AG04450 (cell line): ENCODE measurements at places on chromosomes 3 and 15. TPM values are rescaled to one million over a fixed set of nuclear protein-coding genes. Genes with fewer than 3 reads are reported as not detected.

DNA sequence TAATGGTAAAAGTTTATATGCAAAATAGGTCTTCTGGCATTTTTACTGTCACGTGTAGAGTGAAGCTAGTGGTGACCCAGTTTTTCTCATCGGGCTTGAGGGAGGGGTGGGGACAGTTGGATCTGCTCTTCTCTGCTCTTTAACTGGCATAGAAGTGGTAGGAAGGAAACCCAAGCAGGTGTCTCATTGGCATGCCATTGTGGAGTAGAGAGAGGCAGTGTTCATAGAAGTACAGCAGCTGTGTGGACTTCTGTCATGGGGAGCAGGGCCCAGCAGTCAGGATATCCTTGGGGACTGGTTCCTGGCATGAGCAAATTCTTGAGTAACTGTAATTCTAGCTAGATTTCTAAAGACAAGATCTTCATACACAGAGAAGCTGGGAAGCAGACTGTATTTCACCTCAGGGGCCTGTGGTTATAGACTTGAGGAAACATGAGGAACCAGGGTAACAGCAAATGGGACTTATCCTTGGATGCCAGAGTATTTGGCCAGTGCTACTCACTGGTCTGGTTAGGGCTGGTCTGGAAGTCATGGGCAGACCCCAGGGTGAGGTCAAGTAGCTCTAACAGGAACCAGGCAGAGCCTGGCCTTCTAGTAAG is 42.9 kb downstream of the CDIN1 start:
- no peak for DNase-seq

GRCh38 chr15:49265911-49266310 is 95.9 kb downstream of the GALK2 start:
- no peak for DNase-seq

The GOLGA6L10 gene
- polyA plus RNA-seq: 0.99 and 1.3 TPM in 2 replicates

DNA sequence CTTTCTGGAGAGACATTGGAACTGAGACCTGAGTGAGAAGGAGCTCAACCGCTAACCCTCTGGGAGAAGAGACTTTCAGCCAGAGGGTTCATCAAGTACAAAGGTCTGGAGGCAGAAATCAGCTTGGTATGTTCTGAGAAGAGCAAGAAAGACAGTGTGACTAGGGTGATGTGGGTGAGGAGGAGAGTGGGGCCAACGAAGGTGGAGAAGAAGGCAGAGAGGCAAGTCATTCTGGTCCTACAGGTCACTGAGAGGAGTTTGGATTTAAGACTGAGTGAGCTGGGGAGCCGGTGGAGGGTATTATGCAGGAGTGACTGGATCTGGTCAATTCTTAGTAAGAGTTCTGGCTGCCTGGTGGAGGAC is 12.2 kb downstream of the XIRP1 start:
- DNase-seq: no peak

GRCh38 chr3:97821287-97821773 is 481 bp upstream of the CRYBG3 start:
- DNase-seq: no peak

- DNase-seq: no peak
Observed at GRCh38 chr3:47871389-47871788, 68.5 kb downstream of the DHX30 start.

The ZBTB47 gene
- 7.8 and 11.8 TPM in 2 replicates for polyA plus RNA-seq

- DNase-seq: peak; percentile 46
Observed at GRCh38 chr3:118628704-118629341, 405.8 kb downstream of the IGSF11 start.

- no peak for DNase-seq
Observed at GRCh38 chr15:93257920-93258319, 168.9 kb upstream of the RGMA start.

DNA sequence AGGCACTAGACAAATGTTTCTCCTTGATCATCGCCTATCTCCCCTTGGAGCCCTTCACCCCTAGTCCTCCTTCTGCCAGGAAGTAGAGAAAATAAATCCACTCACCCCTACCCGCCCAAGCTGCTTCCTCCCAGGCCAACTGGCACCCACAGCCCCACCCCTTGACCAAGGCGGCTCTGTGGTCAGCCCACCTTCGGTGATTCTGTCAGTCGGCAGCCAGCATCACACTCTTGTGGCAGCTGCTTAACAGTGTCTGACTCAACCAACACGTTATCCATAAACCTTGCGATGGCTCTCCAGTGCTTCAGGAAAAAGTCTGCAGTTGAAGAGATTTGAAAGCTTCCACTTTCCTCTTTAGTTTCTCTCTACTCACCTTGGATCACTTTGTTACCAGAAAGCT is 7.6 kb downstream of the SHF start:
- no peak for DNase-seq

DNA sequence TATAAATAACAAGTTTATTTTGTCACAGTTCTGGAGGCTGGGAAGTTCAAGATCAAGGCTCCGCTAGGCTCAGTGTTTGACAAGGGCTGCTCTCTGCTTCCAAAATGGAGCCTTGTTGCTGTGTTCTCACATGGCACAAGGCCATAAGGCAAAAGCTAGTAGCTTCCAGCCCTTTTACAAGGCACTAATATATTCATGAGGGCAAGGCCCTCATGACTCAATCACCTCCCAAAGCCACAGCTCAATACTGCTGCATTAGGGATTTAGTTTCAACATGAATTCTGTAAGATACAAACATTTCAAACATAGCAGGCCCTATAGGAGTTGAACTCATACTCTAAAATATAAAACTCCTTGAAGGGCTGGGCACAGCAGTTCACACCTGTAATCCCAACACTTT is 30.2 kb downstream of the ZBTB11 start:
- no peak for DNase-seq

The ATP2B2 gene
- polyA plus RNA-seq: 0.01 TPM in 2 replicates

DNA sequence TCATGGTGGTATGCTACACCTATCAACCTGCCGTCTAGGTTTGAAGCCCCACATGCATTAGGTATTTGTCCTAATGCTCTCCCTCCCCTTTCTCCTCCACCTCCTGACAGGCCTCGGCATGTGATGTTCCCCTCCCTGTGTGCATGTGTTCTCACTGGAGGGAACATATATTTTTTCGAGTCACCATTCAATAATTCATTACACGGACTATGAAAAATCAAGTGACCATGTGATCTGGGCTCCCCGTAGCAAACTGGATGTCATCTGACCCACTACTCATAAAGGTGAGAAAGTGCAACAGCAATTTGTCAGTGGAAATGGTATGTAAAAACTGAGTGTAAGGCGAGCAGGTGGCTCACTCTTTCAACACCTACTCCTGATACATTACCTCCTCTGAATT is 224.3 kb upstream of the RASGRP1 start:
- DNase-seq: no peak

DNA sequence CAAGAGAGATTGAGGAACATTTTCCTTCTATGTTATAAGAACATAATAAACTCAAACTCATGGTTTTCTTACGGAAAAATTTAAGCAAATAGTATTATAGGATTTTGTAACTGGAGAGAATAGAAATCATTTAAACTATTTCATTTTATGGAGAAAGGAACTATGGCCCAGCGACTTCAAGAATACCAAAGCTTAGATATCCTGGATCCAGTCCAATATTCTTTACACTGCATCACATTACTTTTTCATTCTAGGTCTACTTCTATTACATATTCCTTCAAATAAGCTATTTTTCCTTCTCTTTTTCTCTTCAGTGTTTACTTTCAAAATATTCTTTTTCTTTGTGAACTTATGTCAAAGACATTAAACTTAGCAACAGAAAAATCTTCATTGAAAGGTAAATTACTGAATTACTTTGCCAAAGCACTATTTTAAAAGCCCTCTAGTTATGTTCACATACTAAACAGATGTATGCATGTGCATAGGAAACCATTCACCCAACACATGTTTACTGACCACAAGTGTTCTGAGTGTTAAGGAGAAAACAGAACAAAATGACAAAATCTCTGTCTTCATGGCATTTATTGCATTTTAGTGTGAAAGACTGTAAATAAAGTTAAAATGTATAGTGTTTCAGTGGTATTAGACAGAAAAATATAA is 20.4 kb downstream of the KPNA4 start:
- DNase-seq: no peak

DNA sequence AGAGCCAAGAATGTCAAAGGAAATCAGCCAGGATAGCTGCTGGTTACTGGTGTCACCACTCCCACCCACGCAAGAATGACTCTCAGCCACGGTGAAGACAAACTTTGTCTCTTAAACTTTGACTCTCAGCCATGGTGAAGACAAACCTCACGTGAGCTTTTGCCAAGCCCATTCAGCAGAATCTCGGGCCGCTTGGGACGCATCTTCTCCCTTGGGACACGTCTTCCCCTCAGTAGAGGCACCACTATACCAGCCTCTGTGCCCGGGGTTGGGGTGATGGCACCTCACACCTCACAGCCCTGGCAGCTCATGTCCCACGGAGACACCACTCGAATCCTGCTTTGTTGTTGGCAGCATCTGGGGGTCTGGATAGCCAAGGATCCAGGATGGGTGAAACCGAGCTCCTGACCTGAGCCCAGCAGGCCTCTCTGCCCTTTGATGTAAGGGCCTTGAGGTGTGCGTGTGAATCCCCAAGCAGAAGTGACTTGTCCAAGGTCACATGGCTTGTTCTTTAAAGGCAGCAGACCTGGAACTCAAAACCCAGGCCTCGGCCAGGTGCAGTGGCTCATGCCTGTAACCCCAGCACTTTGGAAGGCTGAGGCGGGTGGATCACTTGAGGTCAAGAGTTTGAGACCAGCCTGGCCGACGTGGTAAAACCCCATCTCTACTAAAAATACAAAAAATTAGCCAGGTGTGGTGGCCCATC is 21.8 kb downstream of the RBPMS2 start:
- DNase-seq: no peak

The GRK7 gene
- not detected in 2 replicates for polyA plus RNA-seq

DNA sequence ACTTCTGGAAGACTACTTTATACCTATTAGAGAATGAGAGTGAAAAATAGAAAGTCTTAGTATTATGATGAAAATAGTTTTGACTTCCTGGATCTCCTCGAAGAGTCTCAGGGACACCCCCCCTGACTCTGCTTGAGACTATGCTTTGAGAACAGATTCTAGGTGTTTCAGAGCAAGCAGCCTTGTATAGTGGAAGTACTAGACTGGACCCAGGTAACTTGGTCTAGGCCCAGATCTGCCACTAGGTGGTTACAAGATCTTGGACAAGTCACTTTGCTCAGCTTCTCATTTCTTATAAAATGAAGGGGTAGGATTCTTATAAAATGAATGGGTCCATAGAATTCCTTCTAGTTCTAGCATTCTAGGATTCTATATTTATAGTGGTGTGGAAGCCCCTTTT is 9.1 kb downstream of the ABHD5 start:
- no peak for DNase-seq

- no peak for DNase-seq
Observed at GRCh38 chr15:60591496-60592370, 112.8 kb upstream of the ICE2 start.

The TP63 gene
- not detected in 2 replicates for polyA plus RNA-seq
